ENCODE measurements at places on chromosomes 13 and 19.

DNA sequence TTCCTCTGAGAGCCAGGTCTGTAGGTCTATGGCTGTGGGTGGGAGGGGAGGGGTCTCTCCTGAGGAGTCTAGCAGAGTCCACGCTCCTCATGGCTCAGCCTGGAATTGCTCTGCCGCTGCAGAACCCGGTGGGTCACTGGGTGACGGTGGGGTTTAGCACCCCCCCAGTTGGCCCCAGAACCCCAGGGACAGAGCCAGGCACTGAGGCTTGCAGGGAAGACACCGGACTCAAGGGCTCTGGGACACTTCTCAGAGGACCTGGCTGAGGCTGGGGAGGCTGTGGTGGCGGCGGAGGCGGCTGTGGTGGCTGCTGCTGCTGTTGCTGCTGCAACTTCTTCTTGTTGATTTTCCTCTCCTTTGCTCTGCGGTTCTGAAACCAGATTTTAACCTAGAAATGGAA lies 6.1 kb downstream of the CDX2 start:
- DNase-seq: no peak

DNA sequence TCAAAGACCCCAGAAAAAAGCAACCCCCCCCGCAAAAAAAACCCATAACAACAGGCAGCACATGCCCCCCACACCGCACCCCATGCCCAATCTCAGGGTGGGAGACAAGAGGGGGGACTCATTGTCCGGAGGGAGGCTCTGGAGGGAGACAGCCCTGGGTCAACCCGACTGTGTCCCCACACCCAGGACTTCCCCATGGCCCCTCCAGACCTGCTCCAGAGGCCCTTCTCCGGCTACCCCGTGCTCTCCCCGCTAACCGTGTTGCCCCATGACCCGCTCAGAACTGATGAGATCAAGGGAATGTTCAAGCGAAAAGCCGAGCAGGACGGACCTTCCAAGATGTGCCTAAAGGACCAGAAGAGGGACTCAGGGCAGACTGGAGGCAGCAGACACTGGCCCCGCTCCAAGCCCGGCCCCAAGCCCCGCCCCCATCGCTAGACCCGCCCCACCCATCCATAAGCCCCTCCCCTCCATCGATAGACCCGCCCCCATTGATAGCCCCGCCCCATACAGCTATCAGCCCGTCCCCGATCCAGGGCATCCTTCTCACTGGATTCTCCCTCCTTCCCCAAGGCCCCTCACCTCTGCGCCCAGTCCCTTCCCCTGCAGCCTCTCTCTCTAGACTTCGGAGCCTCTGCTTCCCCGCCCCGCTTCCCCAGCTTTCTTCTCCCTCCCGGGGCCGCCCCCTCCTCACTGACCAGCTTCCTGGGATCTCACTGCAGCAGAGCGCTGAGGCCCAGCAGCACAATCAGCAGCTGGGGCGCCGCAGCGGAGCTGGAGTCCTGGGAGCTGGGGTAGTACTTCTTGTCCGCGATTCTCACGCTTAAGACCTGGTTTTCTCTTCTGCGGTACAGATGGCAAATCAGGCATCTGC lies 2.2 kb downstream of the BST2 start:
- DNase-seq: no peak

DNA sequence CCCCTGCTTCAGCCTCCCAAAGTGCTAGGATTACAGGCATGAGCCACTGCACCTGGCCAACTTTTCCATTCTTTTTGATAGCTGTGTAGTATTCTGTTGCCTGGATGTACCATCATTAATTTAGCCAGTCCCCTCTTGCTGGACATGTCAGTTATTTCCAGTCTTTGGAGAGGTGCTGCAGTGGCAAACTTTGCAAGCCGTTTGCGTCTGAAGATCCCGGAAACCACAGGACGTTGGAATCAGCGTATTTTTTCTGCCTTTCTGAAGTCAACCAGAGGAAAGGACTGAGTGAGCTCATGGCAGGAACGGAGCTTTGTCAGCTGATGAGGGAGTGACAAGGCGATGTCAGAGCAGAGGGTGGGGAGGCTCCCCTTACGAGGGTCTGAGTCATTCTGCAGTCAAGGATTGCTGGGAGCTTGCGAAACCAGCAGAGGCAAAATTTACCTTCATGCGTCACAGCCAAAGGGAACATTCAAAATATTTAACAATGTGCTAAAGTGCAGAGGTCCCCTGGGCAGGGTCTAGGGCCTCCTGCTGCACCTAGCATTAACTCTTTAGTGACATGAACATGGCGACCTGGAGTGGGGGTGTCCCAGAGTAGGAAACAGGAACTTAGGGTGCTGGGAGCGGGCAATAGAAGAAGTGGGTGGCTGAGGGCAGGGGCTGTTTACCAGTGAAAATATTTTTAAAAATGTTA lies 5.6 kb downstream of the C5AR1 start:
- DNase-seq: no peak

- no peak for DNase-seq
Measured at GRCh38 chr13:78998630-78999315, 339.8 kb upstream of the OBI1 start.

GRCh38 chr13:51347099-51347498 lies 7.6 kb downstream of the SERPINE3 start:
- no peak for DNase-seq

DNA sequence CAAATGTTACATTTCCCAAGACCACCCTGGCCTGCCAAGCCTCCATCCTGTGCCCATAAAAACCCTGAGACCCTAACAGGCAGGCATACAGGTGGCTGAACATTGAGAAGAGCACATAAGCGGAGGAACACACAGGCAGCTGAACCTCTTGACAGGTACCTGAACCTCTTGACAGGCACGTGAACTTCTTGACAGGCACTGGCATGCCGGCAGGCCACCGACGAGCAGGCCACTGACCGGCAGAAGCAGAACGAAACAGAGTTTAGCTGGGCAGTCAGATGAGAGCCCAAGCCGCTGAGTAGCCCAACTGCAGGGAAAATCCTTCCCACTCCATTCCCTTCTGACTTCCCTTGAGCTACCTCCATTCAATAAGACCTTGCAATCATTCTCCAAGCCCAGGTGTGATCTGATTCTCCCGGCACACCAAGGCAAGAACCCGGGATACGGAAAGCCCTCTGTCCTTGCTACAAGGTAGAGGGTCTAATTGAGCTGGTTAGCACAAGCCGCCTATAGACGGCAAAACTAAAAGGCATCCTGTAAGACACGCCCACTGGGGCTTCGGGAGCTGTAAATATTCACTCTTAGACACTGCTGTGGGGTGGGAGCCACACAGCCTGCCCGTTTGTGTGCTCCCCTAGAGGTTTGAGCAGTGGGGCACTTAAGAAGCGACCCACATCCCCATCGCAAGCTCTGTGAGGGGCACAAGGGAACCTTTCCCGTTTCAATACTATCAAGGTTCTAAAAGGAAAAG lies 2613.9 kb upstream of the PCDH20 start:
- no peak for DNase-seq

DNA sequence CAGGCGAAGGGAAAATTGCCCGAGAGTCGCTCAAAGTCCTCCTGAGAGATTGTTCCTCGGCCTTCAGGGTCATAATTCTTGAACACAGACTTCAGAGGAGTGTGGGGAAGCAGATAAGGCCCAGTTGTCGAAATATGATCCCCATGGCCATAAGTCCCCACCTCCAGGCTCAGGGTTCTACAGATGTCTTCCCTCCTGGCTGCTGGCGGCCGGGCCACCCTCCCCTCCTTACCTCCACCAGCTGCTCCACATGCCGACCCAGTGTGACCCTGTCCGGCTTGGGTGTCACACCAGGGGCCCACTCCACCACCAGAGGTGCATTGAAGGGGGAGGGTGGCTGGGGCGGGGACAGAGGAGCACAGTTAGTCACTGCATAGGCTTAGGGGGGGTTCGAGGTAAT lies 10.1 kb downstream of the FAM98C start:
- DNase-seq: no peak

DNA sequence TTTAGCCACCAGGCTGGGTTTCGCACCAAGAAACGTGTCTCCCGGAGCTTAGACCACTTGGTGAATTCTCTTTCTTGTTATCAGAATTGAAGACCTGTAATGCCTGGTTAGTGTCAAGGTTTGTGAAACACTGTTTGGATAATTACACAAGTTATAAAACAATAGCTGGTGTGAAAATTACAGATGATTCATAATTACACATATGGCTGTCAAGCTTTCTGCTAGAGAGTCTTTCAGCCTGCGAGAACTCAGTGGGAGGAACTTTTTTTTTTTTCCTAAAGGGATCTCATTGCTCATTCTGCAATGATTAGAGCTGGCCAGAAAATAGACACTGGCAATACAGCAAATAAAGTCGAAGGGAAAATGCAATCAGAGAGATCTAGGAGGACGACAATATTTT lies 13.4 kb upstream of the KLK4 start:
- no peak for DNase-seq

DNA sequence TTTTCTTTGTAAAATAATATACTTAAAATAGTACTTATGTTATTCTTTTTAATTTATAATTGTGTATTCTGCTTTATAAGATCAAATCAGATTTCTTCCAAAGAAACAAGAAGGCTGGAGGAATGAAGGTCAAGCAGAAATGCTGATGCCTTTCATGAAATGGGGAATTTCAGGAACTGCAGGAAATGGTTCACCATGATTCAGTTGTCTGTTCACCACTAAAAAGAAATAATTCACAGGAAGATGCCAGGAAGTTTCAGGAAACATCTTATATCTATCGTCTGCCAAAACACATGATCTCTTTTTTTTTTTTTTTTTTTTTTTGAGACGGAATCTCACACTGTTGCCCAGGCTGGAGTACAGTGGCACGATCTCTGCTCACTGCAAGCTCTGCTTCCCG lies 15.7 kb upstream of the SCEL start:
- DNase-seq: no peak

GRCh38 chr13:21053231-21053630 lies 8.2 kb downstream of the LATS2 start:
- DNase-seq: no peak

DNA sequence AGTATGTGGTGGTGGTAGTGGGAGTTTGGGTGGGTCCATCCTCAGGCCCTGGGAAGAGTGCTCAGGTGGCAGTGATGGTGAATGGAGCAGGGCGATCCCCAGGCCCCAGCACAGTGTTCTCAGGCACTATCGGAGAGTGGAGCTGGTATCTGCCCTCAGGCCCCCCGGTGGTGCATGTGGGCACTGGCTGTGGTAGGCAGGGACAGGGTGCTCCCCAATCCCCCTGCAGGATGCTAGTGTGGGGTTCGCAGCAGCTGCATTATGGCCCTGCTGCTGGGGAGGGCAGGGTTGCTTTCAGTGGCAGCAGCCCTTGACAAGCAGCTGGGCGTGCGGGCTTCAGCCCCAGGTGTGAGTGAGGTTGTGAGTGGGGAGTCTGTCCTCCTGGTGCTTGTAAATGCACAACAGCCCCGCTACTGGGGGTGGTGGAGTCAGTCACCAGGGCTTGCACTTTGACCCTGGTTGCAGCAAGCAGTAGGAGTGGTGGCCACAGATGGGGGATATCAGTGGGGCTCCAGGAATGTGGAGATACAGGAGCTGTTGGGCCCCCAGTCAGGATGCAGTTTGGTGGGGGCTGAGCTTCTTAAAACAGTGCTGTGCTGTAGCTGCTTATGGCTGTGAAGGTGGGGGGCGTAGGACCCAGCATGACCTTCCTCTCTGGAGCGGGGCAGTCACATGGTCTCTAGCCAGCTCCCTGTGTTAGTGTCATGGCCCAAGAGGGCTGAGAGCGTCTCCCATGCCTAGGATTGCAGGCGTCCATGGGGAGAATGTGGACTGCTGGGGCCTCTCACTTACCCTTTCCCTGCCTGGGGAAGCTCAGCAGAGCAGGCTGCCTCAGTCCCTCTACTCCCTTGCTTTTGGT lies 38.7 kb upstream of the ARHGEF7 start:
- no peak for DNase-seq

DNA sequence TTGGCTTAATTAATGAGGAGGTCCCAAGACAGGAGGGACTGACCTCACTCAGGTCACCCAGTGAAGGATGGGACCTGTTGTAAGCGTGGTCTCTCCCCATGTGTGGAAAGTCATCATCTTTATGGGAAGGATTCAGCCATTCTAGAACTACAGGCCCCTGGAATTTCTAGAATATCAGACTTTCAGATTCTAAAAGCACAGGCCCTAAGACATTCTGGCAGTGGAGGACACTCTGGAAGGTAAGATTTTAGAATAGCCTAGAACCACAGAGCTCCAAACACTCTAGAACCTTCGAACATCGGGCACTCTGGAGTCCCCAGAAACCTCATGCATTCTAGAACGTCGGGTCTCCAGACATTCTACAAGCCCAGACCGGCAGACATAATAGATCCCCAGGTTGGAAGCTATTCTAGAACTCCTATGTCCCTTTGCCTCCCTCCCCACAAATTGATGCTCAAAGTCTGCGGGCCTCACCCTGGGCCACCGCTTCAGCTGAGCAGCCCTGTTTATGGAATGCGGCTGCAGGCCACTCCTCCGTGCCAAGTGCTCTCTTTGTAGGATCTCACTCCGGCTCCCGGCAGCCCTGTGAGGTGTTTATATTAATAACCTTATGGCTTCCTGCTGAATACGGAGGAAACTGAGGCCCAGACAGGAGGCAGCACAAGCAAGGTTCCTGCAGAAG lies 1.9 kb upstream of the KLK15 start:
- no peak for DNase-seq

DNA sequence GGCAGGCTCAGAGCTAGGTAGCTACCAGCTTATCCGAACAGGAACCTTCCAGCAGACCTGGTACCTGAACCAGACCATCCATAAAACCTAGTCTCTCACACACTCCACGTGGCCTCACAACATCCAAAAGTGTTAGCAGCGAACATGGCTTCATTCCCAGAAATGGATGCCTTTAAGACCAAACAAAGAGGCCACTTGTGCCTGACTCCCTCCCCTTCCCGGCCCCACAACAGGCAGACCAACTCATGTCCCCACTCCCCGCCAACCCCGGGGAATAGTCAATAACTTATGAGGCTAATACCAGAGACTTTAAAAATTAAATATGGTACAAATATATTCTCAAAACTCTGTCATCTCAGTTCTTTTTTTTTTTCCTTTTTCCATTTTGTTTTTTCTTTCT lies 46.2 kb downstream of the ZNF557 start:
- DNase-seq: no peak

DNA sequence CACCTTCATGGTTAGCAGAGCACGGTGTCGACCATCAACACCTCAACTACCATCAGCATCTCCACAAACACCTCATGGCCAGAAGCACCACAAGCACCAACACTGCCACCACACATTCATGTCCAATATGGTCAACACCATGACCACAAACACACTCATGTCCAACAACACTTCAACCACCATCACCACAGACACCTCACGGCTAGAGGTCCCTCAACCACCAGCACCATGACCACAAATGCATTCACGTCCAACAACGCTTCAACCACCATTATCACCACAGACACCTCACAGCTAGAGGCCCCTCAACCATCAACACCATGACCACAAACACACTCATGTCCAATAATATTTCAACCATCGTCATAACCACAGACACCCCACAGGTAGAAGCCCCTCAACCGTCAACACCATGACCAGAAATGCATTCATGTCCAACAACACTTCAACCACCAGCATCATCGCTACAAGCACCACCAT lies 10.2 kb downstream of the TRAPPC5 start:
- DNase-seq: no peak

GRCh38 chr19:55486971-55487923 lies 989 bp upstream of the SSC5D start:
- DNase-seq: no peak

DNA sequence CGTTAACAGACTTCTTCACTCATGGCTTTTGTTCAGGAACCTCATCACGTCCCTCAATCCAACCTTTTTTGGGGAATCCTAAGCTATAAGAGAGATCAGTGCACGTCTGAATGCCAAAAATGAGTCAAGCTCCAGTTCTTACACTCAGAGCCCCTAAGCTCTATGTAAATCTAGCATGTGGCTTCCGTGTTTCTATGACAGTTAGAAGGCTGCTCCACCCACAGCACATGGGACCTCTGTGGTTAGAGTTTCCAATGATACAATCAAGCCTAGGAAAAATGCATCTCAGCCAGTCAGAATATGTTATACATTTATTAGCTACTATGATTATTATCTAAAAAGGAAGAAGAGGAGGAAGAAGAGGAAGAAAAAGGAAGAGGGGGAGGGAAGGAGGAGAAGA lies 135.9 kb downstream of the ENOX1 start:
- DNase-seq: no peak
